ENCODE measurements at places on chromosomes 5 and 9.
A peak's percentile ranks its signal among the peaks of the same experiment; 100 is the strongest.

GRCh38 chr5:442335-443238, at the start of gene EXOC3:
TSS of gene EXOC3 (plus strand) at chr5:443176. CDS start at chr5:446206, 3,030 bp downstream.
- DNase-seq = peak; percentile 80

- no peak for DNase-seq
These were observed 454.2 kb upstream of the SGCD start for GRCh38 chr5:155872629-155873220.

GRCh38 chr5:17364987-17365810, 132.8 kb upstream of the TAF11L2 start:
- DNase-seq = no peak

DNA sequence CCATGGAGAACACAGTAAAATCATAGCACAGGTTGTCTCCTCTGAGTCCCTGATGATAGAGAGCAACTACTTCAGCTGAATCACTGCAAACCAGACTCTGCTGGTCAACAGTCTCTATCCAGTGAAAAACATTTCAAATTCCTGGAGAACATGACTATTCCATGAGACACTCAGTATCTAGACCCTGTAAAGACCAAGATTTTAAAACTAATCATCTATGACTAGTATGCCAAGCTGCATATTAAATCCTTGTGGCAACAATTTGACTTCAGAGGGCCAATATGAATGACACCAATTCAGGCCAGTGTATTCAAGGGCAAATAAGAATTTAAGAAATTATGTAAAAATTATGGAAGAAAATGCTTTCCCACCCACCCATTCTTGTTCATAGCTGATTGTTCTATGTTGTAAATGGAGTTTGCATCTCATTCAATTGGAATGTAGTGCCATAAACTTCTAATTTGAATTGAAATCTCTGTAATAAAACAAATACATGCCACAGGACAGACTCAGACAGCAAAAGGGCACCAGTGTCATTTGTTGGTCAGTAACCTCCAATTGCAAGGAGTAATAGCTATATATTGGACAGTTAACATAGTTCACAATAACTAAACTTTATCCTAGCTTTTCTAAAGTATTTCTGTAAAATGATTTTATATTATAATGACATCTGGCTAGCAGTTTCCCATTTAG, 80.1 kb upstream of the LPAR1 start:
- DNase-seq = no peak

- DNase-seq = no peak
These were observed 1.2 kb downstream of the EHMT1 start for GRCh38 chr9:137620048-137620405.

DNA sequence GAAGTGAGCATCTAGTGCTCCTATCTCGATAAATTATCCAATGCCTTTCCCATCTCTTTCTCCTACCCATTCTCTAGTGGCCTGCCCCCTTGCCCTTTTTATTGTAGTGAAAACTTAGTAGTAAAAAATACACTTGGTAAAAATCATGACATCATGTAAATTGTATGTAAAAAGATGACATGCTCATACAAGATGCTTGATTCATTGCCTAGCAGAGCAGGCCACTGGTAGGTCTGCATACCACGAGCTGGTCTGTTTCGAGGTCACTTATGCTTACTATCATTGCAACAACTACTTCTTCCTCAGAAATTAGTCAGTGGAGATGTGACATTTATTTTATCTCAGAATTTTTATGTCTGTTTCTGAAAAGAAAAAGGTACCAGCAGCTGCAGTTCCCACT, 177.3 kb downstream of the C9orf152 start:
- no peak for DNase-seq

DNA sequence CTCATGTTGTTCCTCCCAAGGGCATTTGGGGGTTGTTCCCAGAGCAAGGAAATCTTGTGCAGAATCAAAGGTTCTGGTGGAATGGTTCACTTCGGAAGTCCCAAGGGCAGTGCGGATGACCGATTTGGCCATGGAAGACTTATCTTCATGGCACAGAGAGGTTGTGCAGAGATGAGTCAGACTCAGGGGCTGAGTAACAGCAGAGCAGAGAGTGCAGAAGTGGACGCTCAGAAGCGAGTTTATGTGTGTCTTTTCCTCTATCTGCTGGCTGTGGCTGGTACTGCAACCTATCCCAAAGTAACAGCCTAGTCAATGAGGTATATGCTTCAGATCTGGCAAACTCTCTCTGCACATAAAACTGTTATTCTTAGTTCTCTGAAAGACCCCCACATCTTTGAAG, 118.1 kb downstream of the DPYSL3 start:
- DNase-seq = no peak

DNA sequence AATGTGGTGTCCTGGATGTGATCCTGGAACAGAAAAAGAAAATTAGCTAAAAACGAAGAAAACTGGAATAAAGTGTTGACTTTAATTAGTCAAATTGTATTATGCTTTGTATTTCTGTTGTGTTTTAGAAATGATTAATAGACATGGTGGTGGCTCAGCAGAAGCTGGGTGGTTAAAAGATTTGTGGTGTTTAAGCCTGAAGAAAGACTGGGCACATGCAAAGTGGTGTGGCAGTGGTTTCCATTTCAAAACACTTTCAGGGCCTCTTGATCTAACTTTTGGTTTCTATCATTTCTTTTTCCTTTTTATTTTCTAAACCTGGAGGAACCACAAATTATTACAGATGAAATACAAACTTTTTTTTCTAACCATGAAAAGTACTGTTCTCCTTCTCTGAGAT, 44.1 kb downstream of the ADGRV1 start:
- no peak for DNase-seq

GRCh38 chr9:97570899-97571298, 62.3 kb downstream of the TSTD2 start:
- DNase-seq = no peak

Data from activated CD4-positive, CD25-positive, alpha-beta regulatory T cell treated with anti-CD3 and anti-CD28 coated beads, Interleukin-2, amount 50 U/mL, for 72 hours (primary cell).